Cortex of kidney (tissue), 1 donor: ENCODE measurements at places on chromosomes 13 and 19.

GRCh38 chr19:39098365-39099269 is 14.4 kb downstream of the ACP7 start:
- no peak for DNase-seq

GRCh38 chr13:94419925-94420305 is 59.6 kb downstream of the DCT start:
- no peak for DNase-seq

- DNase-seq, result no peak
These were observed 10.5 kb upstream of the ZNF112 start for GRCh38 chr19:44367024-44367423.

DNA sequence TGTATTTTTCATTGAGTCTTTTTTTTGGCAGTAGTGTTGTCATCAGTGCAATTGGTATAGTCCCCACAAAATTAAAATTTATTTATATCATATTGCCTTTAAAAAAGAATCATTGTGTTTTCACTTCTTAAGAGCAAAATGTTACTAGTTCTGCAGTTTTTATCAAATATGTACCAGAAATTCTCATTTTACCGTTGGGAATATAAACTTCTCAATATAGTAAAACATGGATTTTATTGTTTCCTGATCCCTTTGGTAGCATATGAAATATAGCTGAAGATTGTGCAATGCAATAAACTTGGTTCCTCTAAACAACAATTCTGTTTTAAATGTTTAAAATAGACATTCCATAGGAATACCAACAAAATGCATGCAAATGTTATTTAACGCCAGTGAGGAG is 306.5 kb upstream of the PCDH20 start:
- no peak for DNase-seq

- no peak for DNase-seq
These were observed at the start of gene TMEM272 for GRCh38 chr13:51844862-51845573. TSS of gene TMEM272 (minus strand) at chr13:51845177. CDS start at chr13:51838530, 6,647 bp downstream.

- DNase-seq, result no peak
These were observed 15.7 kb upstream of the B3GNT3 start for GRCh38 chr19:17778968-17779929.

DNA sequence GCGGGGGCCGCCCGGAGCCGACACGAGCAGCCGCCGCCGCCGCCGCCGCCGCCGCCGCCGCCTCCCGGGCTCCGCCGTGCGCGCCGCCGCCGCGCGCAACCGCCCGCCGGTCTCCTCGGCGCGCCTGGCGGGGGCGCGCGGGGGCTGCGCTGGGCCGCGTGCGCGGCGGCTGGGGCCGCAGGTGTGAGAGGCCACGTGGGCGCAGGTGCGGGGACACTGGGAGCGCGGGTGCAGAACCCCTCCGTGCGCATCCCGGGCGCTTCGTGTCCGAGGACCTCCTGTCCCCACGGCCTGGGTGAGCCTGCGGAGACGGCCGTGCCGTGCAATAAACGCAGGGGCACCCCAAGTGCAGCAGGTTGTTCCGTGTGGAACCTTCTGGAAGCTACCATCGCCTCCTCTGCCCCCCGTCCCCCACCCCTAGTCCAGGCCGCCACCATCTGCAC is at the start of gene LINGO3:
Gene LINGO3 (minus strand): TSS at position 41 of the 443 bp plus-strand sequence. CDS start 16,378 bp downstream, outside the sequence.
- no peak for DNase-seq

GRCh38 chr19:11138601-11139300 is 16.8 kb downstream of the SPC24 start:
- no peak for DNase-seq

GRCh38 chr13:82370316-82370715 is 1512.0 kb downstream of the SLITRK1 start:
- no peak for DNase-seq

DNA sequence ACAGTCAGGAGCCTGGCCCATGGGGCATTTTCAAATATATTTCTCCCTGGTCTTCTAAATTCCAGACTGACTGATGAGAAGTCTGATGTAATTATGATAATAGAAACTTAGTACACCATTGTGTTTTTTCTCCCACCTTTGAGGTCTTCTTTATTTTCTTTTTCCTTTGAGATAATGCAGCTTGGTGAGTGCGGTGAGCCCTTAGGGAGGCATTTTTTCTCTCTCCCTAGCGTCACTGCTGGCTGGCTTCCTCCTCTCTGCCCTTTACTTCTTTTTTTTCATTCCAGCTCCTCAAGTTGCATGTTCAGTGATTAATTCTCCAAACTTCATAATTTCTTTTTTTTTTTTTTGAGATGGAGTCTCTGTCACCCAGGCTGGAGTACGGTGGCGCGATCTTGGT is 12.8 kb upstream of the CDC42EP5 start:
- no peak for DNase-seq

- no peak for DNase-seq
These were observed 13.8 kb downstream of the STARD13 start for GRCh38 chr13:33271759-33272158.

DNA sequence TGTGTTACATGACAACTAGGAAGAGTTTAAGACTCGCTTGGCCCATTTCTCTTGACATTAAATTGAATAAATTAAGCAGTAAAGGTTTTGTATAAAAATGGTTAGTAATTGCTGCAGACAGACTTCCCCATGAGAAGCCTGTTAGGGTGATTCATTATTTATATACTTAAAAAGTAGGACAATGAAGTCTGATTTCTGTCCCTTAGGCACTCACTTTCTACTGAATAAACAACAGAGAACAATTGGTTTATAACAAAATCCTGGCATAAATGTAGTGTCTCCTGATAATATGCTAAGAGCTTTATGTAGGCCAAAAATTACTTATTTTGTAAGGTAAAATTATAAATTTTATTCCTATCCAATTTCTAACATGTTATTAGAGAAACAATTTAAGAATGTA is 2138.5 kb upstream of the PCDH20 start:
- DNase-seq, result no peak

- no peak for DNase-seq
These were observed 148.9 kb downstream of the USP12 start for GRCh38 chr13:27022571-27023311.

GRCh38 chr19:10008184-10008765 is 2.0 kb downstream of the COL5A3 start:
- DNase-seq, result no peak

GRCh38 chr13:78598116-78598781 is 5.1 kb downstream of the POU4F1 start:
- no peak for DNase-seq

DNA sequence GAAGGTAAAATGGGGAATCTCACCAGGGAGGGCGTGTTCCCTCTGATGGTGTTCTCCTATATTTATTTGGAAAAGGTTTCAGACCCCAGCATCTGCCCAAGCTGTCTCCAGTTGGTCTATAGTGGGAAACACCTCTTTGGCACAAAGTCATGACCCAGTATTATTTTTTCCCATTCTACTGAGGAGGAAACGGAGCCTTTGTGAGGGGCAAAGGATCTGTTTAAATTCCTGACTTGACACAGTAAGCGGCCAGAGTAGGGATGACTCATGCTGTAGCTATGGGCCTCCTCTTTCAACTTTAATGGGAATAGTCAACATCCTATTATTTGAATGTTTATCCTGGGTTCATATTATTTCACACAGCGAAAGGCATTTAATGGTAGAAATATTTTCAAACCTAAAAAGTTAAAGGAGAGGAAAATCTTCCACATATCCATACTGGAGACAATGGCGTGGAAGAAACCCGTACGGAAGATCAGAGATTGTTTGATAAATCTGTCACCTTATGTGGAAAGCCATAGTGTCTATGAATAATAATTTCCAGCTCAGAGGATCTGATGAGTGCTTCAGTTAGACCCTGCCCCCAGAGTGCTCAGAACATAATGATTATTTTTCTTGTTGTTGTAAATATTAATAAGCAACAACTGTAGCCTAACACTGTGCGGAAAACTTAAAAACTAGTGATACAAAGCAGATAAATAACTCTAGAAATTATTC is 126.0 kb downstream of the FOXO1 start:
- no peak for DNase-seq

DNA sequence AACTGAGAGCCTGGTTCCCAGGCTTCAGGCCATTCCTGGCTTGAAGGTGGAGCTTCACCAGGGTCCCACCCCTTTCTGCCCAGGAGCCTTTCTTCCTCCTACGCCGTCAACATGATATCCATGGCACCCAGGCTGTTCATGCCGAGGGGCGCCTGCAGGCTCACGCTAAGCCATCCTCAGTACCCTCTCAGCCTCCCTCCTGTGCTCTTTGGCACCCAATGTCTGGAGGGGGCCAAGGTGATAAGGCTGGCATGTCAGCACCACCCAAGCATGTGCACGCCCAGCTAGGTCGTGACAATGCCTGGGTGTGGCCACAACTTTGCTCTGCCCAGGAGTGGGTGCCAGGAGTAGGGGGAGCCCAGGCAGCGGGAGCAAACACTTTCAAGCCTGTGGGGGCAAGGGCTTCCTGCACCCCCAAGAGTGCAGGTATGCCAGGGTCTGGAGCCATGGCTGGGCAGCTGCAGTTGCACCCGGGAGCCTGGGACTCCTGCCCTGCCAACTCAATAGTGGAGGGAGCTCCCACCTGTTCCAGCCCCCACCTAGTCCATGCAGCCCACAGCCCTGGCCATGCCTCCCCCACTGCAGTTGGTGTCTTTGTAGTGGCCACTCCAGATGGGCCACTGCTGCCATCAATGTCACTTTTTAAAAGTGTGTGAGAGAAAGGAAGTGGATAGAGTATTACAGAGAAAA is 219.9 kb downstream of the MAB21L1 start:
- no peak for DNase-seq
